ENCODE measurements at places on chromosomes 1 and 21.

DNA sequence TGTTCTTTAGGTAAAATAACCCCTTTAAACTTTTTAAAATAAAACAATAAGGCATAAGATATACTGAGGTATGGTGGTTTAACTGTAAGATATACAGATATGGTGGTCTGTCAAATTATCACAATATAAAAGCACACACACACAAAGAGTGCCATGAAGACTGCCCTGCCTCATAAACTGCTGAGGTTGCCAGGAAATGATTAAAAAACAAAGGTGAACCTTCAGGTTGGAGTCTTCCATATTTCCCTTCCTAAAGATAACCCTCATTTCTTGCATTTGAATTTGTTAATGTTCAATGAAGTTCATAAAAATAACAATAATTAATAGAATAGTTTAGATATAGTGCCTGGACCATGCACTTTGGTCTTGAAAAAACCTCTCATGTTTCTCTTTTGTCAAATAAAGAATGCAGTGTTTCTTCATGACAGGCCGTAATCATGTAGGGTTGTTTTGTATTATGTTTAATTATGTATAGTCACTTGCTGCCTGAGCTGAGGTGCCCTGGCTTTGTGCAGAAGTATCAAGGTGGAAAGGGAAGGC is 123.6 kb upstream of the B3GALT2 start:
- DNase-seq: no peak

DNA sequence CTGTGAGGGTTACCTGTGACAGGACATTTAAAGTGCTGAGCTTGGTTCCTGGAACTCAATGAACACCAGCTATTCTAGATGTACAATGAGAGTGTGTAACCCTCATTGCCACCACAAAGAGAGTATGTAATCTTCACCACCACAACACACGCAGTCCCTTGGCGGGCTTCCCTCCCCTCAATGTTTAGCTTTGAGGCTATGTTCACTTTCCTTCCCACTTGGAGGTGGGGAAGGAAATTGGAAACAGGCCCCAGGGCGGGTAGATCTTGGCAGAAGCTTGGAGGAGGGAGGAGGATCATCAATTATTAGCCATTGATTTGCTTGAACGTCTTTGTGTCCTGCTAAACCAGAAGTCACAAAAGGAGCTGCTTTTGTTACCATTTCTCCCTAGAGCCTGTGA is 8.3 kb upstream of the COL16A1 start:
- no peak for DNase-seq

GRCh38 chr21:36522219-36522808 is 42.4 kb upstream of the CLDN14 start:
- DNase-seq: no peak

- DNase-seq: no peak
These were observed 5.9 kb downstream of the ANKRD35 start for GRCh38 chr1:145879775-145880174.

DNA sequence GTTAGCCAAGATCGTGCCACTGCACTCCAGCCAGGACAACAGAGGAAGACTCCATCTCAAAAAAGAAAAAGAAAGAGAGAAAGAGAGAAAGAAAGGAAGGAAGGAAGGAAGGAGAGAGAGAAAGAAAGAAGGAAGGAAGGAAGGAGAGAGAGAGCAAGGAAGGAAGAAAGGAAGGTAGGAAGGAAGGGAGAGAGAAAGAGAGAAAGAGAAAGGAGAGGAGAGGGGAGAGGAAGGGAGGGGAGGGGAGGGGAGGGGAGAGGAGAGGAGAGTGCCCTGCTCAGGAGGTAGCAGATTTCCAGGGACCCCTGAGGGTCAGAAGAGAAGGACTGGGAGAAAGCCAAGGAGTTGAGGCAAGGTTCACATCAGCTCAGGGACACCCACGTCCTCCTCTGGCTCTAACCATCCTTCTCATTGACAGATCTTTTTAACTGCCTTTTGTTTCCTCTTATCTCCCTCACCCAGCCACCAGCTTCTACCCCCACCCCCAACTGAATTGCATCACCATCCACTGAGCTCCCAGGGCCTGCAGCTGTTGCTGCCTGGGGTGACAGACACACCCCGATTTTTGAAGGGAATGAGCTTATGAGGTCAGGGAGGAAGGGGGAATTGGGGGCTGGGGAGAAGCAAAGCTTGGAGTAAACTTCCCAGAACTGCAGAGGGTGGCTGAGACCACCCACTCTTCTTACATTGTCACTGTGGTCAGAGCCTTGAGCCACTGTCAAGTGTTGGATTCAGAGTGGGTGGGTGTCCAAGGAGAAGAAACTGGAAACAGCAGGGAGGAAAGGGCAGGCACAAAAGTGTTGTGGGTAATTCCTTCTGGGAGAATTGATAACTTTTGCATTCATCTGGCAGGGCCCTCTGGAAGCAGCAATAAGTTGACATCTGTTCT is 91.6 kb downstream of the GLUL start:
- DNase-seq: peak; percentile 17

DNA sequence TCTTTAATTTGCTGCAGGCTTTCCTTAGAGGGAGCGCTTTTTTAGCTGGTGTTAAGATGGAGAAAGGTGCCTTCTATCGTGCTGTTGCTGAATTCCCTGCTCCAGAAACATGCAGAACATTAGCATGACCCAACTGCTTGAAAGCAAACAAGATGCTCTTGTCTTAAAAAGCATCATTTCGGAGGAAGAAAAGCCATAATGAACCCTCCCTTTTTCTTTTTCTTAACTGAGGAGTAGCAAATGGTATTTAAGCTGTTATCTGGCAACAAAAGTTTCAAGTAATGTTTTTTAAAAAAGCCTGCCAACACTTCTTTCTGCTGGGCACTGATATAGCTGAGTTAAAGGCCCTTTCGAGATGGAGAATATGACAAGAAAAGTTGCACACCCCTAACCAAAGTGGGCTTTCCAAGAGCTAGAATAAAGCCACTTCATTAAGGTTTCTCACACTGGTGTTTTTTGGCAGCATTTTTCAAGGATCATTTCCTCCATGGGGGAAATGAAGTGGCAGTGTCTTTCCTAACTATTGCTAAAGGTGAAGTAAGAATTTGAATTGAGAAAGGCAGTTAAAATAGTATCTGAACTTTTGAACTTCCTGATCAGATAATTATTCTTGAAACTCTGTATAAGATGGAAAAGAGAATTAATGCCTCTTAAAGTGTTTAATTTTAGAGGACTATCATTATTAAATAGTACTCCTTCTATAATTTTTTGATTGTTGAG is 38.8 kb downstream of the ST6GALNAC5 start:
- no peak for DNase-seq

DNA sequence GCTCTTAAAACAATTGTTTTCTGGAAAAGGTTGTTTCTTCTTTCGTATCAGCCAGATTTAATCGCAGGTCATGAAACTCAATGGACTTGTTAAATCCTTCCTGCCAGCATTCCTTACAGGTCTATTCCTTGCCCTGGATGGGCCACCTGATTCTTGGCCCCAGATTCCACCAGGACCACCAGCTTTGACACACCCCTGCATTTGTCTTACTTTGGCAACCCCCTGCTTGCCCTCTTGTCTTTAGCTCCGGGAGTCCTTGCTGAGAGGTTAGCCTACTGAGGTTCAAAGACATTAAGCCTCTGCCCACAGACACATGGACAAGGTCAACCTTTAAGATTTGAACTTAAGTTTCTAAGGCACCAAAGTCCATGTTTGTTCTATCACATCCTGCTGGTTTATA is 27.1 kb upstream of the DAB1 start:
- no peak for DNase-seq

GRCh38 chr1:200668514-200669313 is 993 bp downstream of the DDX59 start:
- DNase-seq: no peak

DNA sequence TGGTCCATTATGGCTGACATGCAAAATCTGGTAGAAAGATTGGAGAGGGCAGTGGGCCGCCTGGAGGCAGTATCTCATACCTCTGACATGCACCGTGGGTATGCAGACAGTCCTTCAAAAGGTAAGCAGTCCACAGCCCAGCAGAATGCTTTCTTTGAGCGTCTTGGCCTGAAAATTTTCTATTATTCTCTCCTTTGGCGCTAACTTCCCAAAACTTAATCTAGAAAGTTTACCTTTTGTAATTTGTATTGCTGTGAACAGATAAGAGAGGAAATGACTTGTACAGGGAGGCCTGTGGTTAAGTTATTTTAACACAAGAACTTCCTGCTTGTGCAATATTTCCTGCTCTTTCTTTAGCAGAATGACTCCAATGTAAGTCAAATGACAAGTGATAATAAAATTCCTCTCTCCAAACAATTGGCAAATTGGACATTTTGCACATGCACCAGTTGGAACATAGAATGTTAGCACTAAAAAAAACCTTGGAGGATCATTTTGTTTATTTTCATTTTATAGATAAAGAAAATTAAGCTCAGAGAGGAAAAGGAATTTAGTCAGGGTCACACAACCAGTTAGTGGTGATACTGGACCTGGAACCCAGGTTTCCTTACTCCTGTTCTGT is 18.9 kb downstream of the CAP1 start:
- DNase-seq: peak; percentile 29

All from NCI-H524 (cell line).